Choroid plexus epithelial cell (primary cell): ENCODE measurements at places on chromosomes 12 and 14.

- no peak for DNase-seq
These were observed 78.6 kb upstream of the PAWR start for GRCh38 chr12:79769189-79769859.

DNA sequence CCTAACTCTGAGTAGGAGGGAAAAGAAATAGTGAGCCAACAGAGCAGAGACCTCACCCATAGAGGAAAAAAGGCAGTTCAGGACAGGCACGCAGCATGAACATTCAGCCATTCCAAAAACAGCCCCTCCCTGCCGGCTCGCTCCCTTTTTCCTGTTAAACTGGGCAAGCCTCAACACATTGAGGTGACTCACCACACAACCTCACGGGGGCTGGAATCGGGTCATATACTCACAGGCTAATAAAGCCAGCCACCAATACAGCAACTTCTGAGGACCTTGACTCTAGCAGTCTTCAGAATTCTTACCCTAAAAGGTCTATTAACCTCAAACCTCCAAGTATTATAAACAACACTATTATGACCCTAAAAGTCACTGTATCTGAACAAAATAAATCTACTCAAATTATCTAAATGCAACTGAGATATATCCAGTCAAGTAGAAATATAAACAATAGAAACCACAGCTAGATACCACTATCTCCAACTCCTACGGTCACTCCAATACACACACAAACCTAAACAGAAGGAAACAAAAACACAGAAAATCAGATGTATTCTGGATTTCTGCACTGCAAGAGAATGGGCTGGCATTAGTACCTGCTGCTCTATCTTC lies 6.3 kb downstream of the YBX3 start:
- peak; percentile 89 for DNase-seq

DNA sequence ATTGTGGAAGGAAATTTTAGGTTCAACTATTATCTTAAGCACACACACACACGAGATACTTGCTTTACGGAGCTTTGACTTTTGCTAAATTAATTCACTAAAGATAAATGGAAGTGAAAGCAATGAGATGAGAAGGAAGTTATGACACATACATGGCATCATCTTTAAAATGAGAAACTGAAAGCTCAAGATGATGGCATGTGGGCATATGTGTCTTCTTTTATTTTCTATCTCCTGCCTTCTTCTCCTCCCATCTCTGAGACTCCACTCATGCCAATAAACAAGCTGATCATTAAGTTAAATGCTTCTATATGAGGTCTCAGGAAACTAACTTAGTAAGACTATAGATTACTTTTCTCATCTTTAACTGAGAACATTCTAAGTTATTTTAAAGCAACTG lies 216.7 kb downstream of the MED13L start:
- DNase-seq = peak; percentile 46

DNA sequence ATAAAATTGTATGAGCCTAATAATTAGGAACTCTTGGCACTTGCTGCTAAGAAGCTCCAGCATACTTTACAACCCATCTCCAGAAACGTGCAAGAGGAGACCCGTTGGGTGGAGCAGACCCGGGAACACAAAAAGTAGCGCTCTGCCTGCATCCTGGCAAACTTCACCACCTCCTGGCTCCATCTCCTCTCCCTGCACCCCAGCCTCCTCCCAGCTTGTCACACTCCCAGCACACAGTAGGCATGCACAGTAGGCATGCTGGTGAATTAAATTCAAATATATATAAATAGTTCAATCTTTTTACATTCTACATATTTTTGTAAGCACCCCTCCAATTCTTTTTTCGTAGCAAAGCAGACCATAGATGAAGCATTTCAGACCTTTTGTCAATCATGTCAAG lies 1.2 kb downstream of the VSIG10 start:
- no peak for DNase-seq

DNA sequence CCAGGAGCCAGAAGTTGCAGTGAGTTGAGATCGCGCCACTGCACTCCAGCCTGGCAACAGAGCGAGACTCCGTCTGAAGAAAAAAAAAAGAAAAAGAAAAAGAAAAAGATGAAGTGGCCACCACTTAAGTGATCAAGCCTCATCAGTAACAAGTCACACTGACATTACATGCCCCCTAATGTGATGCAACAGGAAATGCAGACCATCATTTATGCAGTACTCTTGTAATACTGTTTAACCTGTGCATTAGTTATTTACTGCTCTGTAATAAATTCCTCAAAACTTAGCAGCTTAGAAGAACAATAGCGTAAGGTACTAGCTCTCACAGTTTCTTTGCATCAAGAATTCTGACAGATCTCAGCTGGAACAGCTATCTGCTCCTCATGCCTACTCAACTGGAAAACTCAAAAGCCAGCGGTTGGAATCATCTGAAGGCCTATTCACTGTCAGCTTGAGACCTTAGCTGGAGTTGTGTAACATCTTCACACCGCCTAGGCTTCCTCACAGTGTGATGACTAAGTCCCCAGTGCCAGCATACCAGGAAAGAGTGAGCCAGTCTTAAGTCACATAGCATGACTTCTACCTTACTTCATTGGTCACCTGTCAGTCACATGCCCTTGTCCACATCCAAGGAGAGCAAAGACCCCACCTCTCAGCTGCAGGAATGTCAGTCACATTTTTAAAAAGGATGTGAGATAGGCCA lies 31.5 kb downstream of the EPS8 start:
- peak; percentile 91 for DNase-seq

GRCh38 chr14:68571114-68571591 lies 221.7 kb downstream of the ZFP36L1 start:
- DNase-seq = no peak
